ENCODE measurements at places on chromosomes 12 and 14.

GRCh38 chr12:121634836-121635235, 8.5 kb downstream of the ORAI1 start:
- no peak for DNase-seq

- no peak for DNase-seq
These were observed 51.6 kb upstream of the CRY1 start for GRCh38 chr12:107144990-107145389.

- DNase-seq = no peak
These were observed 204.4 kb downstream of the SLC25A21 start for GRCh38 chr14:36967892-36968555.

DNA sequence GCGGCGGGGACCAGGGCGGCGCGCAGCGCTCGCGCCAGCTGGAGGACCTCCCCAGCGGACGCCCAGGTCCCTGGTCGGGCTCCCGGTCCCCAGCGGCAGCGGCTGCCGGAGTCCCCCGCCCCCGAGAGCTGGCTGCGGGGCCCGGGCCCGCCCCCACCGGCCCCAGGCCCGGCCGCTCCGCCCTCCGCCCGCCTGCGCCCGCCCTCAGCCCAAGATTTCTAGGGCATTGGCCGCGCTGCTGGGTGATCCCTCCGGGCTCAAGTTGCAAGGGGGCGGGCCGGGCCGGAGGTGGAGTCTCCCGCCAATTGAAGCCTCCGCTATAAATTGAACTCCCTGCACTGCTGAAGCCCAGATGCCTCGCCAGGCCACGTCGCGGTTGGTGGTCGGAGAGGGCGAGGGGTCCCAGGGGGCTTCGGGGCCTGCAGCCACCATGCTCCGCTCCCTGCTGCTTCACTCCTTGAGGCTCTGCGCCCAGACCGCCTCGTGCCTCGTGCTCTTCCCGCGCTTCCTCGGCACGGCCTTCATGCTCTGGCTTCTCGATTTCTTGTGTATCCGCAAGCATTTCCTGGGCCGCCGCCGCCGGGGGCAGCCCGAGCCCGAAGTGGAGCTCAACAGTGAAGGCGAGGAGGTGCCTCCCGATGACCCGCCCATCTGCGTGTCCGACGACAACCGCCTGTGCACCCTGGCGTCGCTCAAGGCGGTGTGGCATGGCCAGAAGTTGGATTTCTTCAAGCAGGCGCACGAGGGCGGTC, at the start of gene DIO3:
DIO3 (plus strand) TSS at position 351 of the 752 bp plus-strand sequence.
- DNase-seq = peak; percentile 16

GRCh38 chr12:127925971-127926370, 341.0 kb upstream of the TMEM132C start:
- peak; percentile 81 for DNase-seq

DNA sequence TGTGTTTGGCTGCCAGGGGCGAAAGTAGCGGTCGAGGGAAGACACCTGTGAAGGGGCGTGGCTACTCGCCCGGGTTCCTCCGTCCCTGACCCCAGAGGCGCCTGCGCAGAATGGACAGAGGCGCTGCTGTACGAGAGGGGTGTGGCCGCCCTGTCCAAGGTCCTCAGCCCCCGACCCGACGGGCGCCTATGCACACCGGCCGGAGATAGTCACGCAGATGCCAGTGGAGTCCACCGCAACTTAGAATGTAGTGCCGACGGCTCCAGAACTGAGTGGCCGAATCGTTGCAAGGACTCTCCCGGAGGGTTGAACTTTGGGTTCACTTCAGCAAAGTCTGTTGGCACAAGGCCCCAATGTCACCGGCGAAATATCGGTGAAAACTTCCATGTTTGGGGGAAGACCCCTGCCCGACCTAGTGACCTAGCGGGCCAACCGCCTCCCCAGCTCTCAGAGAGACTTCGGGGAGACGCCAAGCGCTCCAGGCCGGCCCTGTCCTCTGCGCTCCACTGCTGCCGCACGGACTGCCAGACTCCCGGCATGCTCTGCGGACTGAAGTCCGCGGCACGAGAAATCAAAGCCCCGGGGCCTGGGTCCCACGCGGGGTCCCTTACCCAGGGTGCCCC, 541 bp upstream of the RNU6-7 start:
- peak; percentile 60 for DNase-seq

DNA sequence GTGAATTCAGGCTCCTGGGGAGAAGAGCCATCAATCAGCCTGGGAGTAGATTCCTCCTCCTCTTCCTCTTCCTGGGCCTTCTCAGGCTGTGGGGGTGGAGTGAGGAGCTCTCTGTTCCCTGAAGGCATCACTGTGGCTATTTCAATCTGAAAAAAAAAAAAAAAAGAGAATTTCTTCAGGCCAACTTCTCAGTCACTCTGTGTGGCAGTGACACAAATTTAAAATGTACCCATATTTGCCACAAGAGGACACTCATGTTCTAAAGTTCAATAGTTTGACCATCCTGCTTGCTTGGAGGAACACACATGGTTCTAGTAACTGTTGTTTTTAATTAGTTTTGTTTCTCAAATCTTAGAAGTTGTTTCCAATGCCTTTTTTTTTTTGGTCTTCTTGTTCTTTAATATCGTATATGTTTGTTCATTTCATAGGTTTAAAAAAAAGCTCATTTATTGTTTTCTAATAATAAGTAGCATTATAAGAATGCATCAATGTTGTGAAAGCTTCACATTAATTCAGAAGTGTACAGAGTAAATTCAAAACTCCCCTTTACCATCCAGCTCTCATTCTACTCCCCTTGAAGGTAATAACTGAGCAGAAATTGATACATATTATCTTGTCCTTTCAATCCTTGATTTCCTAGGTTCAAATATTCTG, 23.3 kb upstream of the CCER1 start:
- peak; percentile 68 for DNase-seq

GRCh38 chr14:72741826-72742117, 152.1 kb downstream of the DPF3 start:
- DNase-seq = no peak

- DNase-seq = no peak
These were observed 396.2 kb downstream of the PAWR start for GRCh38 chr12:79294590-79294989.

GRCh38 chr12:112577473-112578329, 159.0 kb downstream of the PTPN11 start:
- no peak for DNase-seq

- no peak for DNase-seq
These were observed 7.1 kb upstream of the ASB8 start for GRCh38 chr12:48164451-48164850.

GRCh38 chr14:34181338-34181737, 230.5 kb upstream of the EGLN3 start:
- no peak for DNase-seq

- no peak for DNase-seq
These were observed 105.0 kb downstream of the PPP2R5E start for GRCh38 chr14:63438065-63438757.

DNA sequence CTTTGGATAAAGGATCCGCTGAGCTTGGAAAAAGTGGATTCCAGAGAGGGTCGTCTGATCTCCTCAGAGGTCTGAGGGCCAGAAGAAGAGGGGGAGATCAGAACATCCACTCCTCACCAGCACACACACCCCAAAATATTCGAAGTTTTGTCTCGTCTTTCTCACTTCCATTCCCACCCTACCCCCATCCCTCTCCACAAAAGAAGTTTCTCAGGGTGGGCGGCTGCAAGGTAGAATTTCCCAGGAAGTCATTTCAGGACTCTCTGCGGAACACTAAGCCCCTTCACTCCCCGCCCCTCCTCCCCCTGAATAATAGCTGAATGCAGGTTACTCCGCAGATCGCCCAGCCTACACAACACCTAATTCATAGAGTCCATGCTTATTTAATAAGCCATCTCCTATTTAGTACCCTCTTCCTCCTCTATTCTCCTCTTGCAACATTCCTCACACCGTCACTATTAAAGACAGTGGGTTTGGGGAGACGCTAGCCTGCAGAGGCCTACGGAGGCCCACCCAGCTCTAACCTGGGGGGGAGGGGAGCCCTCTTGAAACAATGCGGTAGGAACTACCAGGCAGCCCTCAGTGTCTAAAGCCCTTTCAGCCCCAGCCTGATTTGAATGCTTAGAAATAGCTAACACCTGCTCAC, 649 bp upstream of the SALL2 start:
- DNase-seq = no peak

GRCh38 chr14:100025111-100025510, 40.1 kb upstream of the EVL start:
- DNase-seq = peak; percentile 37

DNA sequence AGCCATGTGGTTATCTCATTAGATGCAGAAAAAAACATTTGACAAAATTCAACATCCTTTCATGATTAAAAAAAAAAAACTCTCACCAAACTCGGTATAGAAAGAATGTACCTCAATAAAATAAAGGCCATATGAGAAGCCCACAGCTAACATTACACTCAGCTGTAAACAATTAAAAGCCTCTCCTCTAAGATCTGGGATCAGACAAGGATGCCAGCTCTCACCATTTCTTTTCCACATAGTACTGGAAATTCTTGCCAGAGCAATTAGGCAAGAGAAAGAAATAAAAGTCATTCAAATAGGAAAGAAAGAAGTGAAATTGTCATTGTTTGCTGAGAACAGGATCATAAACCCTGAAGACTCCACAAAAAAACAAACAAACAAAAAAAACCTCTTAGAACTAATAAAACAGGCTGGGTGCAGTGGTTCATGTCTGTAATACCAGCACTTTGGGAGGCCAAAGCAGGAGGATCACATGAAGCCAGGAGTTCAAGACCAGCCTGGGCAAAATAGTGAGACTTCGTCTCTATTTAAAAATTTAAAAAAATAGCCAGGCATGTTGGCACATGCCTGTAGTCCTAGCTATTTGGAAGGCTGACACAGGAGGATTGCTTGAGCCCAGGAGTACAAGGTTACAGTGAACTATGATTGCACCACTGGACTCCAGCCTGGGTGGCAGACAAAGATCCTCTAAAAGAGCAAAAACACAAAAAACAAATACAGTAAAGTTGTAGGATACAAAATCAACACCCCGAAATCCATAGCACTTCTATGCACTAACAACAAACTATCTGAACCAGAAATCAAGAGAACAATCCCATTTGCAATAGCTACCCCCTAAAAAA, 114.4 kb downstream of the FOXA1 start:
- DNase-seq = no peak

- no peak for DNase-seq
These were observed 12.4 kb upstream of the A2M start for GRCh38 chr12:9127936-9128663.

DNA sequence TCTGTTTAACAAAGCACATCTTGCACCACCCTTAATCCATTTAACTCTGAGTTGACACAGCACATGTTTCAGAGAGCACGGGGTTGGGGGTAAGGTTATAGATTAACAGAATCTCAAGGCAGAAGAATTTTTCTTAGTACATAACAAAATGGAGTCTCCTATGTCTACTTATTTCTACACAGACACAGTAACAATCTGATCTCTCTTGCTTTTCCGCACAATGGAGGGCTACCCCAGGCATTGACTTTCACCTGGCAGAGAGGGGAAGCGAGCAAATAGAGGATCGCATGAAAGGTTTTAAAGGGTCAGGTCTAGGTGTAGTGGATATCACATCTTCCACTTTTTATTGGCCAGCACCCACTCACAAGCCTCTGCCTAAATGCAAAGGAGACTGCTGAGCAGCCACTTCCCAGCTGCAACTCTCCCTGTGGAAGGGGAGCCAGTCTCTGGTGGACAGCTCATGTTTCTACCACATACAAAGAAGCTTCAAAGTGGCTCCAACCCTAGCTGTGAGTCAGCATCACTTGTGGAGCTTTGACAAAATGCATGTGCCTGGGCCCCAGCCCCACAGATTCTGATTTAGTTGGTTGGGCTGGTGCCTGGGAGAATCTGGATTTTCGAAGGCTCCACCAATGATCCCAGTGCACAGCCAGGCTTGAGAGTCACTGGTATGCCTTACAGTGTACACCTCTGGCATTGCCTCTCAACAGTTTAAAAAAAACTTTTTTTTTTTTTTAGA, 7.2 kb upstream of the FNTB start:
- DNase-seq = no peak

GRCh38 chr12:93125126-93125525, 196.0 kb upstream of the EEA1 start:
- DNase-seq = no peak

- no peak for DNase-seq
These were observed 380.1 kb downstream of the RAD51B start for GRCh38 chr14:68199554-68200151.

All from cardiac muscle cell (in vitro differentiated cells and primary cell).